ENCODE measurements at places on chromosomes 2 and 18.

DNA sequence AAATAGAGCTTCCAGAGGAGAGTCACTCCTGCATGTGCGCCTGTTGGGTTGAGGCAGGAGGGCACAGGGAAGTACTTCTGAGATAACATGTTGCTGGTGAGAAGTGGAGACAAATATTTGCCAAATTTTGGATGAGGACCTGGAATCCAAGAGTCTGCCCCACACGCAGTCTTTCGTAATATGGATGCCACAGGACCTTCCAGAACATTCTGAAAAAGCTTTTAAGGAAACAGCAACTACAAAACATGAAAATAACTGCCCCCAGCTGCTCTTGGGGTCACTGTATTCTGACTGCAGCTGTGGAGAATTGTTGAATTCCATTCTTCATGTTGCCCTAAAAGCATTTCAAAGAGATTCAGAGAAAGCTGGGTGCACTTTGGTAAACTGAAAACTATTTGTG is 227.5 kb downstream of the C1D start:
- no peak for DNase-seq

DNA sequence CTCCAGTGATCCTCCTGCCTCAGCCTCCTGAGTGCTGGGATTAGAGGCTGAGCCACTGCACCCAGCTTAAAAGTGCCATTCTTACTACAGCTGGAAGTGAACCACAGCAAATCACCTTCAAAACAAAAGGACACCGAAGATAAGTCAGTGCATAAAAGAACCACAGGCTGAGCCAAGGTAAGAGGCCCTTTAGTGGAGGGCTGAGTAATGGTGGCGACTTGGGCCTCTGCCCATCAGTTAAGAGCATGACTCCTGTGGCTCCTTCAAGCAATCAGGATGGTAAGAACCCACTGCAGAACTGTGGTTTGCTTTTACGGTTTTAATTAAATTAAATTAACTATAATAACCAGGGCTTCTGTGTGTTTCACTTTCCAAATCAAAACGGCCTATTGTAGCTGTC is 75.1 kb downstream of the CTAGE1 start:
- DNase-seq: no peak

DNA sequence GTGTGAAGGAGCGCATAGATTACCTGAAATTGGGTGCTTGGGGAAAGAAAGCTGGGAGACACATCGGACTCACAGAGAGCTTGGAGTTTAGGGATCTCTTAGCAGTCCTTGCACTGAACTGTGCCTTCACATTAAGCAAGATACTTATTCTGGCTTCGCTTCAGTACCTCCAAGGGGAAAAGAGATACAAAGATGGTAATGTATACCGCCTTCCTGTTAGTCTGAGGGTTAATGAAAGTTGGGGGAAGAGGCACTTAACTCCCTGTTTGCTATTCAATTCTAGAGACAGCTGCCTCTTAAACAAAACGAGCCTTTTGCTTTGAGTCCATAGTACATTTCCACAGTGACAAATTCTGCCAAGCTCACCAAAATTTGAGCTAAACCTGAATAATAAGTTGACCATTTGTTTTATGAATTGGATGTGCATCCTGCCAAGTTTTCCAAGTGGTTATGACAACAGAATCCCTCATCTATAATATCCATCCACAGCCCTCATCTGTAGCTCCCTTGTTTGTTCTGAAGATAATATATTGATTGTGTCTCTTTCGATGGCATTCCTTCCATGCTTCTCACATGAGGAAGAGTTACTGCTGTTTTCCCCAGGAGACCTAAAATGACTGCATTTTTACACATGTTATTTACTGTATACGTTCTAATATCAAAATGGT is 287.1 kb upstream of the ATP5MC3 start:
- DNase-seq: no peak

- no peak for DNase-seq
Observed at GRCh38 chr2:53445383-53446070, 322.1 kb upstream of the CHAC2 start.

DNA sequence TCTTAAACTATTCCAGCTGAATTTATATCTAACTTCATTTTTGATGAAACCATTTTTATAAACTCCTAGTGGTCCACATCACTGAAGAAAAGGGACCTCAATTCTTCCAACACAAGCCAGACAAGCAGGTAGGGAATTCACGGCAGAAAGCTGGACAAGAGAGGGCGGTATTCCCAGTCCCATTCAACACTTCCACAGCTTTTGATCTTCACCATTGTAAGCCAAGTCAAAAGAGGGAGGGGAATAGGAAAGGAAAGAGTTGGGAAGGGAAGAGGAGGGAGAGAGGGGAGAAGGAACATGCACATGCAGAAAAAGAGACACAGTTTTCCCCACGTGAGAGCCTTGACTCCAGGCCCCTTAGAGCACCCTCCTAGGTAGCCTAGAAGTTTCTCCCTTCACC is 77.4 kb downstream of the CCBE1 start:
- no peak for DNase-seq

DNA sequence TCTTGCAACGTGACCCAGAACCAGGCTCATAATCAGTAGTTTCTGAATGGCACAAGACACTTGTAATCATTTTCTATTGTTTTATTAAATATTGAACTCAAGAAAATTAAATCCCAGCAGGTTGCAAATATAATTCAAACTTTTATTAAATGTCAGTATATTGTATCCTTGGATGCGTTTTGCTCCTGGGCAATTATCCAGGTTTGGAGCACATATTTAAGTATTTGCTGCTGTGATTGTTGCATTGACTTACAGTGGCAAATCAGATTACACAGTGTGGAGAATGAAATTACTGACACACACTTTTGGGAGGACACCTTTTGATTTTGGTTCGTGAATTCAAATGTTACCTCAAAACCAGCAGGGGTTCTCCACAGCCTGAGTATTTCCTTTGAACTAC is 27.1 kb upstream of the TMEM178A start:
- no peak for DNase-seq

DNA sequence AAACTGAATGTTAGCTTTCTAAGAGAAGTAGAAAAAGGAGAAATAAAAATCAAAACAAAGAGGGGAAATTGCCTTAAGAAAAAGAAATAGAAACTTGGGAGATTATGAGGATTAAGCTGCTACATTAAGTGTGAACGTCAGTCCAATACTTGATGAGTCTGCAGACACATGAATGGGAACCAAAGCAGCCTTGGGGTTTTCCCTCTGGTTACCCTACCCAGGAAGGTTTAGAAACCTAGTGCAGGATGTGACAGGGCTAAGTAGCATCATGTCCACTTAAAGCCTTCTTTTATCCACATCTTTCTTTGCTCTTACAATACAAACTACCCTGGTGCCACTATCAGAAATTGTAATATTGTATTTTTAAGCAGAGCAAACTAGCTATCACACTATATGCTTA is 22.3 kb downstream of the SLC35F5 start:
- DNase-seq: no peak

DNA sequence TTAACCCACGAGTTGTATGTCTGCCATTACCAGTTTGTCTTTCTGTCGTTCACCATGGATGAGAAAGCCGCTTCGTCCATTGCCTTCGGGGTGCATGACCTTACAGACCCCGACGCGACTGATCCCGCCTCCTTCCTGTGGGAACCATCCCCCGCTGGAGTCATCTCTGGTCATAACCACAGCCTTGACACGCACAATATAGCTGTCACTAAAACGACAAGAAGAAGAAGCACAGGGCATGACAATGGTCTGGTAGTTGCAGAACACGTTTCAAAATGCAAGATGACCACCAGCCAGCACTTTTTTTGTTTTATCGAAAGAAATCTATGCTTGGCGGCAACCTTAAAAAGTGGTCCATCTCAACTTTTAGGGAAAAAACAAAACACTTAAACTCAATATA is 87.7 kb downstream of the SPRED2 start:
- DNase-seq: no peak

- no peak for DNase-seq
Observed at GRCh38 chr18:77478646-77479442, 229.2 kb downstream of the GALR1 start.

- no peak for DNase-seq
Observed at GRCh38 chr2:120261387-120262006, 8.8 kb downstream of the RALB start.

DNA sequence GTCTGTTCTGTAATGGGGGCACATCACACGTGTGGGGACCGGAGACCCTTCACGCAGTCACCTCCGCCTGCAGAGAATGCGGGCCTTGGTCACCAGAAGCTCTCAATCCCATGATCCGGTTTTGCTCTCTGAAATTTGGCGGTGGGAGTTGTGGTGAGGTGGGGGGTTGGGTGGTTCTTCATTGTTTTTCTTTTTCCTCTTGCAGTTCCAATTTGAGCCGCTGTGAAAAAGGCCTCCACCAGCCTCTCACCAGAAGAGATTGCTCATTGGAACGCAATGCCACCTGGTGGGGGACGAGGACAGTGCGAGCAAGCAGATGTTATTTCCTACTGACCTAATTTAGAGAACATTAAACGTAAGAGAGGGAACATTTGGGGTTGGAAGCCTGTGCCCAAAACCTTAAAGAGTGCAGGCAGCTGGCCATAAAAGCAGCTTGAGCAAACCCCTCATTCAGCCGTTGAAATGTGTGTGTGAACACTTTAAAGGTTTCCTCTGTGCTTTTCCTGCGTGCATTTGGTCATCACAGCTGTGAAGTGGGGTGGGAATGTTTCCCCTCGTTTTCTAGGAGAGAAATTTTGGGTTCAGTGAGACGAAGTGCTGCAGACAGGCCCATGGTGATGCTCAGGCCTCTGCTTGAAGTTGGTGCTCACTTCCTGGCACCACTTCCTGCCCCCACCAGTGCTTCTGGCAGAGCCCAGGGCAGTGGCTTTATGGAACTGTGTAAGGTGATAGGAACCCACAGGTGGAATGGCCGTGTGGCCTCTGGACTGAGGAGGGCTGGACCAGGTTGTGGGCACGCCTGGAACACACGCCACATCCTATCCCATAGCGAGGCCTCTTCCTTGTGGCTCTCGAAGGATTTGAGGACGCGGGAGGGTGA is 61.7 kb downstream of the ZCCHC2 start:
- peak; percentile 79 for DNase-seq

GRCh38 chr18:13035249-13035914 is 44.2 kb downstream of the CEP192 start:
- no peak for DNase-seq

GRCh38 chr2:64624862-64625261 is 28.9 kb downstream of the SERTAD2 start:
- no peak for DNase-seq

GRCh38 chr2:226474131-226474530 is 325.5 kb downstream of the IRS1 start:
- no peak for DNase-seq

DNA sequence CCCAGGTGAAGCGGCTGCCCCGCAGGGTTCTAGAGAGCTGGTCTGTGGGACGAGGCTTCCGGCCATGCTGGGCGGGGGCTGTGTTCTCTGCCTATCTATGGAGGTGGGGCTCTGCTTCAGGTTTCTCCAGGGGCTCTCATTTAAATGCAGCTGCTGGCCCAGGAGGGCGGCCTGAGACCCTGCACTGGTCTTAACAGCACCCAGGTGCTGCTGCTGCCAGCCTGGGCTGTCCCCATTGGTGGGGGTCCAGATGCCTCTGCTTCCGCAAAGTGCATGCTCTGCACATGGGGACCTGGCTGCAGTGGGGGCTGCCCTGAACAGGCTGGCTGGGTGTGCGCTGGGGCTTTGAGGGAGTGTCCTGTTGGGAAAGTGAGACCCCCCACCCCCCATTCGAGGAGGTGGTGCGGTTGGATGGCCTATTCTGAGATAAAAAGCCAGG is 29.7 kb upstream of the ALLC start:
- no peak for DNase-seq

DNA sequence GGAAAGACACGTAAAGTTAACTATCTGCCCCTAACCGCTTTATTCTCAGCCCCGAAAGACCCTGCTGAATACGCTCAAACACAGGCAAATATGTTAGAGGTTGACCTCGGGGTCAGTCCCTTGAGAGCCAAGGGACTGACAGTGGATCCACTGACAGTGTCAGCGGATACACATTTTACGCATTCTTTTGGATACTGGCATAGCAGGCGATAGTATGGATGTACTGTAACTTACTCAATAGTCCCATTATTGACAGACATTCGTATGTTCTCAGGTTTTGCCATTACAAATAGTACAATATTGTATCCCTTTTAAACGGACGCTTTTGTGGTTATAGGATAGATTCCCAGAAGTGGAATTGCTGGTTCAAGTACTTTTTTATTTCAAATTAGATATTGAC is 13.4 kb downstream of the ATP6V1B1 start:
- no peak for DNase-seq

DNA sequence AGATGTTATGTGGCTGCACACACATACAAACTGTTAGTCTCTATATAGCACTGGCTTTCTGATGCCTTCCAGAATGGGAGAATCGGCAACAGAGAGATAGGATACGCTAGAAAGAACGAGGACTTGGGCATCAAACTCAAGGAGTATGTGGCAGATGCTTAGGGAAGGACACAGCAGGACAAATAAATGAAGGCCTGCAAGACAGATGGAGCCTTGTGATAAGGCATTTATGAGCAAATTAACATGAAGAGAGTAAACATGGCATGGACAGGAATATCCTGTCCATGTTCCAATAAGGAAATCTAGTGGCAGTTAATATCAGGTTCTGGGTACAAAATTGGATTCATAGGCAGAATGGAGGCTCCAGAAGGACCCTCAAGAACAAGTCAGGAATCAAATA is 136.9 kb downstream of the SLC4A10 start:
- DNase-seq: no peak

GRCh38 chr2:238852206-238852869 is 4.5 kb downstream of the TWIST2 start:
- DNase-seq: no peak

- no peak for DNase-seq
Observed at GRCh38 chr2:163474319-163474744, 261.5 kb downstream of the FIGN start.

DNA sequence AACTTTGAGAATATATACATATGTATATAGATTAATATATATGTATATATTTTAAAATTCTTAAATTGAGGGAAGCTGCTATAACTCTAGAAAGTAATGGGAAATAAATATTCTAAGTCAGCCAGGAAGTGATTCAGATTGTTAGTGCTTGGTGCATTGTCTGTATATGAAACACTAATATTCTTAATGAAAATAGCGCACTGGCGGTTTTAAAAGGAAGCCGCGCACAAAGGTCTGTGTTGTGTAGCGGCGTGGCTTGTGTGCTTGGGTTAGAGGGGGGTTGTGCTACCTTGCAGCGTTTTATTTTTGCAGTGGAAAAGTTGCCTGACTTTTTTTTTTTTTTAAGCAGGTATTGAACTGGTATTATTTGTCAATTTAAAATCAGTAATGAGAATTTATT is 11.3 kb downstream of the TSHZ1 start:
- no peak for DNase-seq

GRCh38 chr2:218218268-218219185 is 1.5 kb downstream of the ARPC2 start:
- no peak for DNase-seq

- no peak for DNase-seq
Observed at GRCh38 chr2:12697617-12698016, 19.1 kb upstream of the TRIB2 start.

GRCh38 chr18:4035521-4035920 is 419.6 kb downstream of the DLGAP1 start:
- DNase-seq: no peak

- no peak for DNase-seq
Observed at GRCh38 chr2:144111437-144111836, 408.5 kb downstream of the ZEB2 start.

GRCh38 chr2:54965425-54965824 is 84.8 kb downstream of the RTN4 start:
- no peak for DNase-seq
